ENCODE measurements at places on chromosomes 6 and 20. TPM values are rescaled to one million over a fixed set of nuclear protein-coding genes. Genes with fewer than 3 reads are reported as not detected.
A peak's percentile ranks its signal among the peaks of the same experiment; 100 is the strongest.

Gene RNASET2
- total RNA-seq, result 62.5 TPM

- DNase-seq, result peak; percentile 28
- H3K27ac ChIP-seq, result no peak overlapping the region
- H3K4me1 ChIP-seq, result peaks cover 5% of the 10 kb centered on the region
- no peak overlapping the region for H3K4me3 ChIP-seq
- peaks cover 1% of the 10 kb centered on the region for H3K27me3 ChIP-seq
- H3K36me3 ChIP-seq, result no peaks in the 10 kb centered on the region
Observed at GRCh38 chr6:138465007-138465645, 34.2 kb downstream of the NHSL1 start.

Gene CLPSL2
- total RNA-seq, result not detected

DNA sequence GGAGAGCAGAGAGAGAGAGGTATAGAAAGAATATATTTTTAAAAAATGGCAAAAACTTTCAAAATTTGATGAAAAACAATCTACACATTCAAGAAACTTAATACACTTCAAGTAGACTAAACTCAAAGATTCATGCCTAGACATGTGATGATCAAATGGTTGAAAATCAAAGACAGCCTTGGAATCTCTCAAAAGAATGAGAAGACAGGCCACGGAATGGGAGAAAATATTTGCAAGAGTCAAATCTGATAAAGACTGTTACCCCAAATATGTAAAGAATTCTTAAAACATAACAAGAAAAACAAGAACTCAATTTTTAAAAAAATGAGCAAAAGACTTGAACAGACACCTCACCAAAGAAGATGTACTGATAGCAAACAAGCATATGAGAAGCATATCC is 49.7 kb downstream of the THEMIS start:
- no peak for DNase-seq
- H3K4me3 ChIP-seq, result no peak overlapping the region
- H3K27ac ChIP-seq, result no peak overlapping the region
- peaks cover 26% of the 10 kb centered on the region for H3K36me3 ChIP-seq

DNA sequence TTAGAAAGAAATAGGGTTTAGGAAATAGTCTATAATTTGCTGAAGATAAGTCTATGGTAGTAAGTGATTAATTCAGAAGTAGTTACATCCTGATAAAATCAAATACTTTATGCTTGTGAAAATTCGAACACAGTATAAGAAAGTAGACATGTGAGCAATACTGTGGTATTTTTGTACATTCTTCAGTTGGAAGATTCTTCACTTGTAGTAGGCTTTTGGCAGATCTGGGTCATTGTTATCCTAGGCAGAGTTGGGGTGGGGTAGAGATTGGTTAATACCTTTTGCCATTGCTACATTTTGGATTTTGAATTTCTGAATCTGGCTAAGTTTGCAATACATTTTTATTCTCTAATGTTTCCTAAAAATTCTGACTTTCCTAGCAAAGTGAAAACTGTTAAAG is 197.5 kb downstream of the BCKDHB start:
- no peak overlapping the region for H3K27ac ChIP-seq
- no peaks in the 10 kb centered on the region for H3K36me3 ChIP-seq
- H3K4me1 ChIP-seq, result no peaks in the 10 kb centered on the region
- DNase-seq, result no peak

Data from activated CD4-positive, alpha-beta memory T cell treated with anti-CD3 and anti-CD28 coated beads for 36 hours (primary cell).